ENCODE measurements at places on chromosomes 6 and 20.

GRCh38 chr6:150233843-150234269 lies 91.0 kb downstream of the PPP1R14C start:
- no peak for DNase-seq

DNA sequence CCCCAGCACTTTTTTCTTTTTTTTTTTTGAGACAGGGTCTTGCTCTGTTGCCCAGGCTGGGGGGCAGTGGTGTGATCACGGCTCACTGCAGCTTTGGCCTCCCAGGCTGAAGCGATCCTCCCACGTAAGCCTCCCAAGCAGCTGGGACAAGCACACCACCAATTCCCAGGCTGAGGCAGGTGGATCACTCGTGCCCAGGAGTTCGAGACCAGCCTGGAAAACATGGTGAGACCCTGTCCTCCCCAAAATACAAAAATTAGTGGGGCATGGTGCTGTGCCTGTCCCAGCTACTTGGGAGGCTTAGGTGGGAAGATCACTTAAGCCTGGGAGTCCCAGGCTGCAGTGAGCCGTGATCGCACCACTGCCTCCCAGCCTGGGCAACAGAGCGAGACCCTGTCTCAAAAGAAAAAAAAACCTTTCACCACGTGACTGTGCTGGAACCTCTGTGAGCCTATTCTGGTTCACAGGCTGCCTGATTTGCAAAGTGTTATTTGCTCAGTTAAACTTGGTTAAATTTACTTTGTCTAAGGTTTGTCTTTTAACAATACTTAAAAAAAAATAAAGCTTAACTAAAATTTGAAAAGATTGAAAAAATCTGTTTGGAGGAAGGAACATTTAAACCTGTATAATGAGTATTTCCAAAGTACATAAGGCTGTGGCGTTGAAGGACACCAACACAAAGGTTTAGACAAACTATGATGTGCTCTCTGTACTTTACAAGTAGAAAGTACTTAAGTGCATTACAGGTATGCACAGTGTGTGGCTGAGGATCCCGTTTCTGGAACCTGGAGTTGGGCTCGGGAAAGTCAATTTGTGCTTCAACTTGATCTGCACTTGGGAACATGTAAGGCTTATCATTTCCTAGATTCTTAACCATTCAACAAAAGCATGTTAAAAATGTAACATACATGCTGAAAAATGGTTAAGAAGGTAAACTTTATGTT lies 55.0 kb downstream of the PPP1R3G start:
- DNase-seq, result no peak

GRCh38 chr6:144909753-144910285 lies 624.7 kb downstream of the UTRN start:
- no peak for DNase-seq

DNA sequence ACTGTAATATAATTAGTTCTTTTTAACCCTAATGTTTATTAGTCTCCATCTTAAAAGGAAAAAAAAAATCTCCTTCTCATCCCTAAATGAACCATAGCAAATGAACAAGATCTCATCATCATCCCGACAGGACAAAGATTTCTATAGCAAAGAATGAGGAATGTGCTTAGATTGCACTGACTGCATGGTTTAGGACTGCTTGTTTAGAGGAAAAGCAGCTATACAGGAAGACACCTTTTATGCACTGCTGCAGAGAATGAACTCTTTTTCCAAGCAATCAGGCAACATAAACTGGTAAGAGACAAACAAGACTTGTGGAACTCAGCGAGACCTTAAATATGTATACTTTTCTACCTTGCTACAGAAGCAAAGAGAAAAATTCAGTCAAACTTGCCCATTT lies 26.8 kb downstream of the CSNK2A1 start:
- no peak for DNase-seq

DNA sequence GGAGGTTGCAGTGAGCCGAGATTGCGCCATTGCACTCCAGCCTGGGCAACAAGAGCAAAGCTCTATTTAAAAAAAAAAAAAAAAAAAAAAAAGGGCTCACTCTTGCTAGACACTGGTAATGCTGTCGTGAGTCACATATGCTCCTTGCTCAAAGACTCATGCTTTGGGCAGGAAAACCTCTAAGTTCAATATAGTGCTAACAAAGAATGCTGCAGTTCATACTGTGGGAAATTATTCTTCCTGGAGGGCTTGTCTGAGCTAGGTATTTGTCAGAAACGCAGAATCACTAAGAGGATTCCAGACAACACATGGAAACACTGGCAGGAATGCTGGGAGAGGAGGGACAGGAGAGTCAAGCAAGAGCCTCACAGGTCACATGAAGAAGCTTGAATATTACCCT lies 2.3 kb upstream of the LYRM2 start:
- DNase-seq, result no peak

DNA sequence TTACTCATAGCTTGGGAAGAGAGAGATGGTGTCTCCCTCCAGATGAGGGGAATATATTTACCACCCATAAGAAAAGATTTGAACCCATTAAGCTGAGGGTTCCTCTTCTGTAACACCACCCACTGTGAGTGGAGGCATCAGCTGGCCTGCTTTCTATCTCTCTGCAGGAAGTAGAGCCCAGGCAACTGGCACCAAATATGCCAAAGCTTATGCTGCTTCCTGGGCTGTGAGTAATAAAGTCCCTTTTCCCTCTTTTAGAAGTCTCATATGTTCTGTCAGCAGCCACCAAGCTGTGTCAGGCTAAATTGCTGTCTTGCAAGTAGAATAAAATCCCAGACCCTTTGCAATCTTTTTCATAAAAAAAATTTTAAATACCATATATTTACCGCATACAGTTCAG lies 241.4 kb downstream of the LAMA2 start:
- no peak for DNase-seq

DNA sequence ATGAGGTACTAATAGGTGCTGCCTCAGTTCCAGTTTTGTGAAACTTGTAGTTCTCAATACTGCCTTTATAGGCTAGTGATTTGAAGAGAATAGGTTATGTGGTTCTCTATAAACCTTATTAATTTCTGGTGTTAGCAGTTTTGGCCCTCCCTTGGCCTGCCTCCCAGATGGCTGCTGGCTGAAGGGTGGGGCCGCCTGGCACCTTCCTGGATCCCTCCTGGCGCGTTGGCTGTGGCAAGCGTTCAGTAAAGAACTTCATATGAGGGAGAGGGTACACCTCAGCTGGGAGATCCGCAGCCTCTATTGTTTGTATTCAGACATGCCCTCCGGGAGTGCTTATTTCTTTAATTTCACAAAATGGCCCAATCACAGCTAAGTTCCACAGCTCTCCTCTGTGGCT lies 51.9 kb downstream of the FAM120B start:
- no peak for DNase-seq

DNA sequence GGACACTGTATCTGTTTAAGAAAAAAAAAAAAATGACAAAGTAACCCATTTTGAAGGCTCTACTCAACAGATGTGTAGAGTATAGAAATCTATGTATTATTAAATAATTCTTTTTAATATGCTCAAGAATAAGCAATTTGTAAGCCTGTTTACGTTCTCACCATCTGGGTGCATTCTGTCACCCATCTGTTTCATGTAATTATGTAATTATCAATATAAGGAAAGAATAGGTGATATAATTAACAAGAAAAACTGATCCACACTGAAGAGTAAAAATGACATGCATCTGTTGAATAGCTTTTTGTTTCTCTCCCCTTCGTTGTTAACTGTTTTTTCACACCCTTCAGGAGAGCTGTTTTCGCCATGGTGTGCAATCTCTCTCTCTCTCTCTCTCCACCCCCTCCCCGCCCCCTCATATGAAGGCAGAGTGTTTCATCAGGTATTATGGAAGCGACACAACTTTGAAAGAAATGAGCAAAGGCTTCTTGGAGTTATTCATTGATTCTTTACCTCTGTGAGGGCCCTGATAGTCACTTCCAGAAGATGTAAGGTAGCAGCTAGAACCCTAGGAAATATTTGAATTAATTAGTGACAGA lies 154.3 kb upstream of the INSM1 start:
- no peak for DNase-seq

DNA sequence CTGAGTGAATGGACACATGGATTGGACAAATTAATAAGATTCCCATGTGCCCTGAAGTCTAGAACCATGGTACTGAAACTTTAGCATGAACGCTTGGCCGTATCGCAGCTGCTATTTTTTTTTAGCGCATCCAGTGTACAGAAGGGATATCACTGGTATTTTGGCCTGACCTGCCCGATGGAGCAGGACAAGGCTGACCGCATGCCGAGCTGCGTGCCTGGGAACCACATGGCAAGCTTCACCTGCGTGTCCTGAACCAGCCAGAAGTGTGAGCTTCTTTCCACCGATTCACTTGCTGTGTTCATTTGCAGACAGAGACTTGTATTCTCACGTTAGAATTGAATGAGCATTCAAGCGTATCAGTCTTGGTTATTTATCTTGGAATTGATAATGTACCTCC lies 145.7 kb downstream of the CDH4 start:
- DNase-seq, result no peak

GRCh38 chr6:28980137-28980851 lies 24.8 kb downstream of the ZNF311 start:
- no peak for DNase-seq

GRCh38 chr20:24948939-24949679 lies at the start of gene CST7:
TSS of gene CST7 (plus strand) at chr20:24949269. CDS start at chr20:24949506, 237 bp downstream.
- peak; percentile 93 for DNase-seq

DNA sequence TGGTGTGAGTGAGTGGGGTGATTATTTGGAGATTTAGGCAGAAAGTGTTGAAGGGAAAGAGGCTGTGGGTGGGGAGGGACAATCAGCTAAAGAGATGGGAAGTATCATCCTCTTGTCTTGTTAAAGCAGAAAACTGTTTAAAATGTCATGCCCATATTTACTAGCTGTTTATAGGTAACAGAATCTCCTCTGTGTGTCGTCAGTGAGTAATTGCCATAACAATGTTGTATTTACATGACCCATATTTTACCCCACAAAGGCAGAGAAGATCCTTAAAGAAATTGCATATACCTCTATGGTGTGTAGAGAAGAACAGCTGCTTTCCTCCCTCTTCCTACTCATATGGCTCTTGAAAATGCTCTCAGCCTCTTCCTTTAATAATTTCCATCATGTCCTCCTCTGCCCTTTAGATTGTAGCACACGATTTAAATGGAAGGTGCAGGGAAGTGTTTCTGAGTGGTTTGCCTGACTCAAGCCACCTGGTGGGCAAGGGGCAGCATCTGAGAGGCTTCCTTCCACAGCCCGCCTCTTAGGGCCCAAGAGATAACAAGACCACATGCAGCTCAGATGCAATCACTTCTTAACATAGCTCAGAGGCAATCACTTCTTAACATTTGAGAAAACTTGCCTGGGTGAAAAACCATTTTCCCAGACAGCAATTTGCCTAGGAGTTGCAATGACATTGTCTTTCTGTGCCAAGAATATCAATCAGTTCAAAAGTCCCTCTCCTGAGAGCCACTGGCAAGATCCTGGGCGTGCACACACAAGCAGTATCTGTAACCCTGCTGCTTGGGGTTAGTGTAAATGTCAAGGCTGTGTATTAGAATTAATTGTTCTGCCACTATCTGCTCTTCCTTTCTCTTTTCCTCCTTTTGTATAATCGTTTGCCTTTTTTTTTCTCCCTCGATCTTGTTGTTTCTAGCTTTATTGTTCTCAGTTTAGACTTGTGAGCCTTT lies 44.1 kb upstream of the EDN1 start:
- no peak for DNase-seq

- no peak for DNase-seq
Measured at GRCh38 chr20:32649697-32650400, 23.9 kb downstream of the C20orf203 start.

DNA sequence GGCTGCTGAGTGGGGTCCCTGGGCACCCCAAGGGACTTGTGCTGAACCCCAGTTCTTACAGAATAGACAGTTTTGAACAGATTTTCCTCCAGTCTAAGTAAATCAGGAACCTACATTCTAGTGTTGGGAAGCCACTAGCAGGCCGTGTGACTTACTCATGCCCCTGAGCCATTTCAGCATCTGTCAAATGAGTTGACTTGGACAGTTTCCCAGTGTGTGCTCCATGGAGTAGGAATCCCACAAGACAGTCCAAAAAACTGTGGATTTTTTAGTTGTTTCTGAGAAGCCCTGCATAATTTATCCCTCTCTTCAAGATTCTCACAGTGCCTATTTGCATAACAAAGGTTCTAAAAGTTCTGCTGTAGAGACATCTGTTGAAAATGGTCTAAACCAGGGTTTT lies 2.1 kb downstream of the GABRR2 start:
- DNase-seq, result no peak

DNA sequence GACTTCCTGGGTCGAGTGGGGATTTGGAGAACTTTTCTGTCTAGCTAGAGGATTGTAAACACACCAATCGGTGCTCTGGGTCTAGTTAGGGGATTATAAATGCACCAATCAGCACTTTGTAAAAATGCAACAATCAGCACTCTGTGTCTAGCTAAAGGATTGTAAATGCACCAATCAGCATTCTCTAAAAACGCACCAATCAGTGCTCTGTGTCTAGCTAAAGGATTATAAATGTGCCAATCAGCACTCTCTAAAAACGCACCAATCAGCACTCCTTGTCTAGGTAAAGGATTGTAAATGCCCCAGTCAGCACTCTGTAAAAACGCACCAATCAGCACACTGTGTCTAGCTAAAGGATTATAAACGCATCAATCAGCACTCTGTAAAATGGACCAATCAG lies 209.0 kb upstream of the SLC35B3 start:
- DNase-seq, result no peak

DNA sequence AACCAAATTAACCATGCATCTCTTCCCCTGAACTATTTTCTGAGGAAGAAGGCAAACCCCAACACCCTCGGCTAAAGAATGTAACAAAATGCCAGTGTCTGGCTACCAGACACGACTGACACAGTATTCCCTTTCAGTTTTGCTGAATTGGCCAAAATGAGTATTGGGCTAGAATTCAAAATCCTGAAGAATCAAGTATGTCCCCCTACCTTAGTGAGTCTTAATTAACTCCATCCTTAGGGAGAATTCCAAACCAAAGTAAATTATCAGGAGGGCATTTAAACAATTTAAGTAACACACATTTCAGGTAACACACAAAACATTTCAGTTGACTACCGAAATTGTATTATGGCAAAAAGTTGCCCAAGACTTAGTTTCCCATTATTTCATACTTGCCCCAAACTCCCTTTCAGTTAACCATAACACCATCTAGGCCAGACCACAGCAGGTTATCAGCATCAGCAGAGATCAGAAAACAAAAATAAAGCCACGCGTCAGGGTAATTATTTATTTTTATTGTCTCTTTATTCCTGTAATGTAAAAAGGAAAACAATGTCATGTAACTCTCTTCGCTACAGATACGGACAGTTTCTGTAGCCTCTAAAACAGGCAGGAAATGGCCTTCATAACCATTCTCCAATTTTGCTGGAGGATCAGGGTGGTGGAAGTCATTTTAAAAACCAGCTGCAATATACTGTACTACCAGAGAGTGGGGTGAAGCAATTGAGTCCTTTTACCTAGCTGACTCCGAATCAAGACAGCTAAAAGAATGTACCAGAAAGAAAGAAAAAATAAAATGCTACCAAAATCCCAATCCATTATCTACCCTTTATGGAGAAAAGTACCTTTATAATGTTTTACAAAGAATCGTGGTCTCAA lies 1.9 kb downstream of the SNX5 start:
- no peak for DNase-seq

- no peak for DNase-seq
Measured at GRCh38 chr6:21873562-21873961, 280.0 kb downstream of the SOX4 start.

- no peak for DNase-seq
Measured at GRCh38 chr6:40543776-40544175, 43.4 kb downstream of the LRFN2 start.

GRCh38 chr6:79230149-79230548 lies 4.3 kb downstream of the HMGN3 start:
- no peak for DNase-seq

GRCh38 chr20:49905415-49906091 lies 9.8 kb downstream of the SPATA2 start:
- no peak for DNase-seq

Measured in CD4-positive, CD25-positive, alpha-beta regulatory T cell (primary cell).